ENCODE measurements at places on chromosomes 5 and 9. TPM values are rescaled to one million over a fixed set of nuclear protein-coding genes. Genes with fewer than 3 reads are reported as not detected.

- no peak for DNase-seq
These were observed 22.0 kb upstream of the WNK2 start for GRCh38 chr9:93161786-93162562.

GRCh38 chr5:130109152-130109551, 204.9 kb downstream of the CHSY3 start:
- DNase-seq = no peak

- DNase-seq = no peak
These were observed 297.7 kb downstream of the CSNK1G3 start for GRCh38 chr5:123809594-123810221.

DNA sequence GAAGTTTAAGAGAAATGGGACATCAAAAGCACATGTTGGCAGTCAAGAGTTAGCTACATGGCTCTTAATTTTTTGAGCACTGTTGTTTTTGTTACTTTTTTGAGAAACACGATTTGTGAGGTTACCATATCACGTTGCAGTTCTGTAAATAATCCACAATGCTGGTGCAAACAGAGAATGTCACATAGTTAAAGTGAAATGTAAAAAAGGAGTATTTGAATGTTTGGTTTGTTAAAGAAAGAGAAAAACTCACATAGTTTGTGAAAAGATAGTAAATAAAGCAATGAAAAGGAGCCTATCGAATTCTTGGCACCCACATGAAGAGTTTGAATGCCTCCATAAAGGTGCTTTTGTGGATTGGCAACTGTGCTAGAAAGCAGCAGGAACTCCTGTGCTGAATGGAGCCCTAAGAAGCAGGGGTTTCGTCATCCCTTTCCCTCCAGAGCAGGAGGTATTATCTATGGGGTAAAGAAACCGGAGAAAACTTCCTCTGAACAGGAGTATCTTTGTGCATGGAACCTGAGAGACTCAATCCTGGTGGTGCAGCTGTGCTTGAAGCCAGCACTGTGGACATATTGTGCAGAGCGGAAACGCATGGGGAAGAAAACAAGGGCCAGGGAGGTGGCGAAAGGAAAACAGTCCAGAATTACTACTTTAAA, 148.5 kb upstream of the OTULINL start:
- DNase-seq = no peak

DNA sequence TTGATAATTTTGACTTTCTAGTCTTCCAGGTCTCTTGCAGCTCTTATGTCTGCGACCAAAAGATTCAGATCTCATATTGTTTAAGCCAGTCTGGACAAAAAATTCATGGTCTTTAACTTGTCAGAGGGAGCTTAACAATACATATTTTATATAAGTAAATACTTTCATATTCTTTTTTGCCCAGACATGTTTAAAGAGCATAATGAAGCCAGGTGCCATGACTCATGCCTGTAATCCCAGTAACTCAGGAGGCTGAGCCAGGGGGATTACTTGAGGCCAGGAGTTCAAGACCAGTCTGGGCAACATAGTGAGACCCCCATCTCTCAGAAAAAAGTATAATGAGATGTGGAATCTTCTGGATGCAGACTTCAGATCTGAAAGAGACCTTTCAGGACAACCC, 69.8 kb downstream of the JMY start:
- DNase-seq = no peak

DNA sequence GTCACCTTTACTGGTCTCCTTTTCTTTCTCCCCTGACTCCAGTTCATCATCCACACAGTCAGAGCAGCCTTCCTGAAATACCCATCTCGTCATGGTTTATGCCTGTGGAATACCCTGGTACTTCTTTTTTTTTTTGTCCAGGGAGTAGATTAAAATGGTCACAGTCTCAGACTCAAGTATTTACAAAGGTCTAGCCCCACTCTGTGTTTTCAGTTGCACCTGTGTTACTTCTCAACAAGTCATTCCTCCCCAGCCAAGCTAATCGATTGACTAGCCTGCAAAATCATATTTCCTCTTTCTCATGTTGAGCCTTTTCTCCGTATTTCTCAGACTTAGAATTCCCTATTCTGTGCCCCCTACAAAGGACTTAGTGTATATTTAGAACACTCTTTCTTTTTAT, 155.2 kb upstream of the KCNN2 start:
- no peak for DNase-seq

DNA sequence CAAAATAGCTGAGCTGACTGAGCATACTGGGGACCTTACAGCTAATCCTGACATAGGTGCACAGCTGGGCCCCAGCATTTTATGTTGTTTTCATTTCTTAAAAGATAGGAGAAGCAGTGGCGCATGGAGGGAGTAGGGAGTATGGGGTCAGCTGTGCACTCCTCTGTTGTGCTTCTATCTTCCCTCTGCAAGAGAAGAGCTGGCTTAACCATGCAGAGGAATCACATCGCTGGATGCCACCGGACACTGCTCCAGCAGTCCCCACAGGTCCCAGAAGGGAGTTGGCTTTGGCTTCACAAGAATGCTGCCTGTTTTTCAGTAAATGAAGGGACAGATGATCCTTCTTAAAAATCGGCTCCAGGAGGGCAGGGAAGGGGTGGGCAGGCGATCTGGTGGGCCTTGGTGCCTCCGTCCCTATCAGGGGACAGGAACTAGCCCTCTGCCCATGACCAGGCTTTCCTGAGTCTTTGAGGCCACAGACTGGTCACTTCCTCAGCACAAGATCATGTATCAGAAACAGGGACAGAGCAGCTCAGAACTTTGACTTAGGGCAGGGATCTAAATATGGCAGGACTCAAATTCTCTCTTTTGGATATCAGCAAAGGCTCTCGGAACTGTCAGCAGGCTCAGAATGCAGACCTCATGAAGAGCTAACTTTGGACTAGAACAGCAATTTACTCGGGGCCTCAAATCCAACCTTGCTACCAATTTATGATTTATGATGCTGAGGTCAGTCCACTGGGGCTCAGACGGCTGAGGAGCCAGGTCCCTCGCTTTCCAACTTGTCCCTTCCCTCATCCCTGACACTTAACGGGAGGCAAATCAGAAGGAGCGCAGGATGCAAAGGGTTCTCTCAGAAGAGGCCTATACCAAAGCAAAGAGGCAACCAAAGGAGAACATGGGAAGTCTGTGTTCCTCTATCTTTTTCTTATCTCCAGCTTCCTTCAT, 47.2 kb downstream of the MARCHF3 start:
- no peak for DNase-seq

GRCh38 chr9:82539146-82539545, 523.8 kb downstream of the RASEF start:
- no peak for DNase-seq

- no peak for DNase-seq
These were observed 202.3 kb downstream of the AOPEP start for GRCh38 chr9:94928691-94929368.

DNA sequence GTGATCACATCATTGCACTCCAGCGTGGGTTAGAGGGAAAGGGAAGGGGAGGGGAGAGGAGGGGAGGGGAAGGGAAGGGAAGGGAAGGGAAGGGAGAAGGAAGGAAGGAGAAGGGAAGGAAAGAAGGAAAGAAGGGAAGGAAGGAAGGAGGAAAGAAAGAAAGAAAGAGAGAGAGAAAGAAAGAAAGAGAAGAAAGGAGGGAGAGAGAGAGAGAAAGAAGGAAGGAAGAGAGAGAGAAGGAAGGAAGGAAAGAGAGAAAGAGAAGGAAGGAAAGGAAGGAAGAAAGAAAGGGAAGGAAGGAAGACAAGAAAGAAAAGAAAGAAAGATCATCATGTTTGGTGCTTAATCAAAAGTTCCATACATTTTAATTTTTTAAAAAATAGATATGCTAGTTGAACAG, 136.2 kb downstream of the CMYA5 start:
- DNase-seq = no peak

GRCh38 chr5:116763987-116764866, 189.6 kb upstream of the SEMA6A start:
- DNase-seq = no peak

DNA sequence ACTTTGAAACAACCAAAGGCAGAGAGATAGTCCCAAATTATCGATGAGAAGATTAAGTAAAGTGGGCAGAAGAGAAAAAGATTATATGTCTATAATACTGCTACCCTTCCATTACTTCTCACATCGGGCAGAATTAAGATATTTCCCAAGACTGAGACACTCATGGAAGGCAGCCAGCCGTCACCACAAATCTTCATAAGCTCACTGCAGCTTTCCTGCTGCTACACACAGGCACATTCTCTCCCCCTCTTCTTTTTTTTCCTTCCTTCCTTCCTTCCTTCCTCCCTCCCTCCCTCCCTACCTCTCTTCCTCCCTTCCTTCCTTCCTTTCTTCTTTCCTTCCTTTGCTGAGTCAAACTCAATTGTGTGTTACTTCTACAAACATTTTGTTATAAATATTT, 58.7 kb upstream of the SPATA31C2 start:
- DNase-seq = no peak

DNA sequence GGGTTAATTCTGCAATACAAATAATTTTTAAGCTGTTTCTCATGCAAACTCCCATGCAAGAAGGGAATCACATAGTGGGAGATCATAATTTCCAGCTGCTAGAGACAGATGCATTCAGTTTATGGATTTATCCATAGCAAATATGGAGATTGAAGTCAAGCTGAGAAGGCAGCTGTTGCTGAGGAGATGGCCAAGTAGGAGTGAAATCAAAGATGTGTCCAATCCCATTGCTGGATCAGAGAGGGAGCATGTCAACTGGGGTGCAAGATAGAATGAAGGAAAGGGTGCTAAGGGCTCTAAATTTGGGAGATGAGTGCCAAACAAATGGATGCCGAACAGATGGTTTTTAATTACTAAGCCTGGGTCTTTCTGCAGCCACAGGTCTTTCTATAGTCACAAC, 504.5 kb downstream of the NFIB start:
- DNase-seq = no peak

GRCh38 chr5:178664141-178664540, 37.3 kb upstream of the CLK4 start:
- DNase-seq = no peak

- no peak for DNase-seq
These were observed 204.8 kb downstream of the GAPVD1 start for GRCh38 chr9:125466411-125466810.

DNA sequence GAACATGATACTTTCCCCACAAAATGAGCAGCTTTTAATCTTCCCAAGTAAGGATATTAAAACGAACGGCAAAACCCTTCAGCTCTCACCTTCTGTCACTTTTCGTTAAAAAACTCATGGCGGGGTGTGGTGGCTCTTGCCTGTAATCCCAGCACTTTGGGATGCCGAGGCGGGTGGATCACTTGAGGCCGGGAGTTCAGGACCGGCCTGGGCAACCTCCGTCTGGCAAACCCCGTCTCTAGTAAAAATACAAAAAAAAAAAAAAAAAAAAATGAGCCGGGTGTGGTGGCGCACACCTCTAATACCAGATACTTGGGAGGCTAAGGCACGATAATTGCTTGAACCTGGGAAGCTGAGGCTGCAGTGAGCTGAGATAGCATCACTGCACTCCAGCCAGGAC, 902 bp downstream of the TMED9 start:
- no peak for DNase-seq

DNA sequence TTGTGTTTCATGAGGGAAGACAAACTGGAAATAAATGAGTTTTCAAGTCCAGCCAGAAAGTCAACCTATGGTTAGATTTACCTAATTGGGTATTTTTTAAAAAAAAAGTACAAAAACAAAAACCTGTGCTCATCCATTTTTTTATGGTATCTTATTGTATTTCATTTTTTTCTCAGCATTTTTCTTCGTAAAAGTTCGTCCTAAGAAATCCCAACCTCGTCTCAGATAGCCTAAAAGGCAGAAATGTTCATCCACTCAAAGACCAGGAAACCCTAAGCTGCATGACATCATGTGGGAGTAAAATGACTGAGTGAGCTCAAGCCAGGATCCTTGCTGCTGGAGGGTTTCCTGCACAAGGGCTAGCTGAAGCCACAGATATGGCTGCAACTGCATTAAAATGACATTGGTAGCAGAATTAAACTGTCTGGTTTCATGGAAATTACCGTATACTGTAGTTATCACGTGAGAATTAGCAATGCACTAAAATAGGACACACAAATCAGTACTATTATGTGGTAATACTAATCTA, 70.4 kb downstream of the NFIB start:
- no peak for DNase-seq

DNA sequence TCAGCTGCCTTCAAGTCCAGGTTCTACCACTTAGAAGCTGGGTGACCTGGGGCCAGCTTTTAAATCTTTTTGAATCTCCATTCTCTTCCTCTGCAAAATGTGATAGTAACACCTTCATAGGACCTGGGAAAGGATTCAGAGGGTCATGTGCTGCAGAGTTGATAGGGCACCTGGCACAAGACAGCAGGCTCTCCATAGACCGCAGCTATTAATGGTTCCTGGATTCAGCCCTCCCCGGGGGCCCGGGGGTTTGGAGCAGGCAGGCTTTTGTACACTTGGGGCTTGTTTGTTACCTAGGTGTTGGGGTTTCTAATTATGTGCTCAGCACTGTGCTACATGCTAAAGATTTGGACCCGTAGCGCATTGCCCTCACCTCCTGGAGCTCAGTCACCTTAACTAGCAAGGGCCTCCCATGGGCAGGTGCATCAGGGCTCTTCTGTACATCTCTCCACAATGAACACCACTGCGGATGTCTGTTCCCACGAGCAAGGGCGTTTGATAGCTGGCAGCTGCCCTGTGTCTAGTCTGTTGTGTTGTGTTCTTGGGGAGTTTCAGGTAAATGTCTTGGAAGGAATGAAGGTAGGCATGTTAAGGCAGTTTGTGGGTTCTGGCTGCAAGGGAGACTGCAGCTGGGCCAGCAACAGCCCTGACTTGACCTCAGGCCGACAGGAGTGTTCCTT, 12.1 kb downstream of the PRRC2B start:
- no peak for DNase-seq

Gene PCDHGB1
- total RNA-seq = 0.60 TPM

Gene SLCO4C1
- total RNA-seq = 4.9 TPM

Gene SLIT3
- total RNA-seq = 0.77 TPM

Gene EIF4E1B
- total RNA-seq = not detected

Gene IL33
- total RNA-seq = 11.5 TPM

Gene PRR16
- total RNA-seq = 0.16 TPM

Gene NRG2
- total RNA-seq = 0.77 TPM

Gene CA9
- total RNA-seq = 0.83 TPM

Gene PRDM9
- not detected for total RNA-seq

Gene IRX4
- total RNA-seq = not detected

Gene GLRA1
- not detected for total RNA-seq

Gene RNF208
- total RNA-seq = 4.6 TPM

Gene PTGDS
- total RNA-seq = 4.8 TPM

Gene TTC39B
- total RNA-seq = 9.8 TPM

Gene GZMA
- total RNA-seq = 0.77 TPM

All from right lobe of liver (tissue), 6 donors.